ENCODE measurements at places on chromosomes 2 and 18. TPM values are rescaled to one million over a fixed set of nuclear protein-coding genes. Genes with fewer than 3 reads are reported as not detected.

- H3K36me3 ChIP-seq: no peaks in the 10 kb centered on the region
- no peaks in the 10 kb centered on the region for H3K27me3 ChIP-seq
- H3K4me3 ChIP-seq: no peak overlapping the region
- no peak overlapping the region for H3K27ac ChIP-seq
- no peak for DNase-seq
- no peaks in the 10 kb centered on the region for H3K4me1 ChIP-seq
Observed at GRCh38 chr18:42137693-42138375, 182.8 kb downstream of the PIK3C3 start.

DNA sequence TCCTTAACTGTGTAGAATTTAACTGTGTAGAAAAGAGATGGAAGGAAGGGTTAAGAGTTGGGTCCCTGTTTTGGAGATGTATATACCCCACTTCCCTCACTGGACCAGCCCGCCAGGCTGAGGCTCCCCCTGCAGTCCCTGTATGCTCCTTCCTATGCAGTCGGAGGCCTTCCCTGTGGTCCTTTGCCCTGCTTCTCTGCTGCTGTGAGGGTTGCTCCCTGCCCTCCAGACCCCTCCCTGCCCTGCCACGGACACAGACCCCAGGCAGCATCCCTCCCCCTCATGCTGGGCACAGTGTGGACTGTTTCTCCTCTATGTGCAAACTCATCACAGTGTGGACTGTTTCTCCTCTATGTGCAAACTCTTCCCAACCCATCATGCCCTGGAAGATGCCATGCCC is 88.7 kb downstream of the TGOLN2 start:
- no peak for DNase-seq
- H3K27ac ChIP-seq: no peak overlapping the region
- no peaks in the 10 kb centered on the region for H3K4me1 ChIP-seq

- no peak overlapping the region for H3K4me3 ChIP-seq
- H3K27me3 ChIP-seq: no peaks in the 10 kb centered on the region
- H3K27ac ChIP-seq: no peak overlapping the region
- DNase-seq: no peak
- H3K36me3 ChIP-seq: no peaks in the 10 kb centered on the region
- H3K4me1 ChIP-seq: no peaks in the 10 kb centered on the region
Observed at GRCh38 chr18:34280653-34281052, 55.9 kb upstream of the NOL4 start.

GRCh38 chr2:148965623-148966437 is 72.7 kb upstream of the LYPD6B start:
- H3K36me3 ChIP-seq: no peaks in the 10 kb centered on the region
- no peak overlapping the region for H3K4me3 ChIP-seq
- H3K4me1 ChIP-seq: no peaks in the 10 kb centered on the region

DNA sequence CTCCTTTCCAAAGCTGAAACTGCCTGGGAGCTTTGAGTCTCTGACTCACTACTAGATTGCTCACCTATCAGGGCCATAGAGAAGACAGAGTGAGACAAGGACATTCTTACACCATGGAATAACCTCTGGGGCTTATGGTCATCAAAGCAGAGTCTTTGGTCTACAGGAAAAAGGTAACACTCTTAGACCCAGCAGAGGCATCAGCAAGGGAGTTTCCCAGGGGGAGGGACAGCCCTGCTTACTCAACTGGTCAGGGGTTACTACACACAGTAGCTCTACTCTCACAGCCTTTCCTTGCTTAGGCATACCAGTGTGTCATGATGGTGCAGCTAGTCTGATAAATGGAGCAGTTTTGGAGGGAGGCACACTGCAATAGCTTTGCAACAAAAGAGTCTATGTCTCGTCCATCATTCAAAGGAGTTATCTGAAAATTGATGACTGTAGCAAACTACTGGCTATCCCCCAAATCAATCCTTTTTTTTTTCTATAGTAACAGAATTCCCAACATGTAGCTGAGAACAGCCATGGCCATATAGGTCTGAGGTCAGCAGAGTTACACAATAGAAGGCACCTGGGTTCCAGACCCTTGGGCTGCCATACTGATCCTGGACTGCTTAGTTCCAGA is 22.4 kb upstream of the CD28 start:
- H3K27ac ChIP-seq: no peak overlapping the region
- no peaks in the 10 kb centered on the region for H3K36me3 ChIP-seq
- H3K27me3 ChIP-seq: no peaks in the 10 kb centered on the region
- H3K4me3 ChIP-seq: no peak overlapping the region
- peaks cover 42% of the 10 kb centered on the region for H3K4me1 ChIP-seq

GRCh38 chr2:215961981-215962380 is 51.4 kb downstream of the MREG start:
- peaks cover 19% of the 10 kb centered on the region for H3K4me1 ChIP-seq
- H3K36me3 ChIP-seq: no peaks in the 10 kb centered on the region
- no peak overlapping the region for H3K27ac ChIP-seq
- no peak overlapping the region for H3K4me3 ChIP-seq
- DNase-seq: no peak

- H3K27ac ChIP-seq: no peak overlapping the region
- no peak overlapping the region for H3K4me3 ChIP-seq
- H3K4me1 ChIP-seq: peaks cover 12% of the 10 kb centered on the region
- DNase-seq: no peak
- H3K36me3 ChIP-seq: no peaks in the 10 kb centered on the region
Observed at GRCh38 chr2:220044383-220044782, 417.0 kb downstream of the SLC4A3 start.

- no peaks in the 10 kb centered on the region for H3K36me3 ChIP-seq
- H3K27me3 ChIP-seq: no peaks in the 10 kb centered on the region
- no peak for DNase-seq
- no peaks in the 10 kb centered on the region for H3K4me1 ChIP-seq
- no peak overlapping the region for H3K27ac ChIP-seq
Observed at GRCh38 chr2:156657809-156658208, 221.6 kb downstream of the GPD2 start.

GRCh38 chr2:121219866-121220265 is 65.1 kb downstream of the TFCP2L1 start:
- no peaks in the 10 kb centered on the region for H3K27me3 ChIP-seq
- DNase-seq: no peak
- no peaks in the 10 kb centered on the region for H3K4me1 ChIP-seq

- DNase-seq: no peak
- H3K36me3 ChIP-seq: peaks cover 8% of the 10 kb centered on the region
- peak overlapping the region; percentile 74 for H3K4me3 ChIP-seq
- H3K27ac ChIP-seq: peak overlapping the region; percentile 86
Observed at GRCh38 chr18:54357082-54357659, 487 bp downstream of the STARD6 start.

GRCh38 chr18:58727776-58728500 is 56.7 kb downstream of the MALT1 start:
- H3K27ac ChIP-seq: no peak overlapping the region
- H3K4me1 ChIP-seq: no peaks in the 10 kb centered on the region
- no peaks in the 10 kb centered on the region for H3K27me3 ChIP-seq

DNA sequence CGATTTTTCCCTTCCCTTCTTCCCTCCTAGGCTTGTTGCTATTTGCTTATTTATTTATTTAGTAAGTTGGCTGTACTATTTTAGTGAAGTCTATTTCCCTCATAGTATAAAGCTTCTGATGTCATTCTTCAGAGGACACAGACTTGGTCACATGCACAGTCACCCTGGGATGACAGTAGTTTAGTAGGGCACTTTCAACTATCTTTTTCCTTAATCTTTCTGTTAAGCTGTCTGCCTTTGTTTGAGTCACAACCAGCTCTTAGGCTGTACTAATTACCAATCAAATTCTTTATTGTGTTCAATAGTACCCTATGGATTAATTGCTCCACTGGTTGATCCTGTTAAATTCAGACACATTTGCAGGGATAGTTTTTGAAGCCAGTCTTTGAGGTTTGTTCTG is 26.9 kb upstream of the RAB31 start:
- no peaks in the 10 kb centered on the region for H3K36me3 ChIP-seq
- H3K4me1 ChIP-seq: no peaks in the 10 kb centered on the region
- no peak overlapping the region for H3K27ac ChIP-seq

DNA sequence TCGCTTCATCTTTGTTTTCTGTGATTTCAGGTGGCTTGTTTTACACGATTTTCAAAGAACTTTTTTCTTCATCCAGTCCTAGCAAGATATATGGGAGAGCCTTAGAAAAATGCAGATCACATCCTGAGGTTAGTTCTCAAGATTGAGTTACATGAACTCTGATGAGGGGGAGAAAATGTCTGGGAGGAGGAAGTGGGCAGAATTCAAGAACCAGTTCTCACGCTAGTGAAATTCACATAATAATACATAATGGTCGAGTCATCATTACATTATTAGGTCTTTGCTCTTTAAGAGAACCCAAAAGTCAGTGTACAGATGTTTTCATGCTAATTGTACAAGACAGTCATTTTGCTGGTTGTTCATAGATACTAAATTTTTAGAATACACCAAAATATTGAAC is 7.0 kb downstream of the TIMM21 start:
- no peaks in the 10 kb centered on the region for H3K4me1 ChIP-seq
- H3K27ac ChIP-seq: no peak overlapping the region
- no peak for DNase-seq
- peaks cover 7% of the 10 kb centered on the region for H3K36me3 ChIP-seq

DNA sequence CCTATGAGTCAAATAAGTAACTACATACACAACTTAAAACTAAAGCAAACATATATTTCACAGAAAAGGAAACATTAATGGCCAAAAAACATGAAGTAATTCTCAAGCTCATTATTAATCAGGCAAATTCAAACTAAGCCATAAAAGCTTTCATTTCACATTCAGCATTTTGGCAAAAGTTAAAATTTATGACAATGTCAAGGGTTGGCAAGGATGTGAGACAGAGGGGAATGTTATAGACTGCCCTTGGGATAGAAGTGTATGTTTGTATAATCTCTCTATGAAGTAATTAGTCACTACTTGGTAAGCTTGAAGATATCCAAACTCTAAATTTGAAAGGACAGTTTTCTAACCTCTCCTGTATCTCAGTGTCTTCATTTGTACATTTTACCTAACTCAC is 539.4 kb downstream of the RIT2 start:
- no peaks in the 10 kb centered on the region for H3K4me1 ChIP-seq
- H3K4me3 ChIP-seq: no peak overlapping the region
- DNase-seq: no peak
- no peaks in the 10 kb centered on the region for H3K36me3 ChIP-seq
- H3K27ac ChIP-seq: no peak overlapping the region

GRCh38 chr2:59005836-59006615 is 764.9 kb upstream of the FANCL start:
- no peak for DNase-seq
- H3K4me1 ChIP-seq: peaks cover 9% of the 10 kb centered on the region
- H3K36me3 ChIP-seq: no peaks in the 10 kb centered on the region
- H3K4me3 ChIP-seq: no peak overlapping the region
- no peaks in the 10 kb centered on the region for H3K27me3 ChIP-seq
- H3K27ac ChIP-seq: no peak overlapping the region

- no peak overlapping the region for H3K27ac ChIP-seq
- no peak overlapping the region for H3K4me3 ChIP-seq
- DNase-seq: no peak
- H3K27me3 ChIP-seq: no peaks in the 10 kb centered on the region
- H3K4me1 ChIP-seq: no peaks in the 10 kb centered on the region
Observed at GRCh38 chr18:12621742-12622306, 36.1 kb downstream of the SPIRE1 start.

- no peak overlapping the region for H3K27ac ChIP-seq
- no peaks in the 10 kb centered on the region for H3K36me3 ChIP-seq
- no peak overlapping the region for H3K4me3 ChIP-seq
- H3K27me3 ChIP-seq: no peaks in the 10 kb centered on the region
- no peak for DNase-seq
Observed at GRCh38 chr2:131966256-131966655, 195.5 kb downstream of the ANKRD30BL start.

DNA sequence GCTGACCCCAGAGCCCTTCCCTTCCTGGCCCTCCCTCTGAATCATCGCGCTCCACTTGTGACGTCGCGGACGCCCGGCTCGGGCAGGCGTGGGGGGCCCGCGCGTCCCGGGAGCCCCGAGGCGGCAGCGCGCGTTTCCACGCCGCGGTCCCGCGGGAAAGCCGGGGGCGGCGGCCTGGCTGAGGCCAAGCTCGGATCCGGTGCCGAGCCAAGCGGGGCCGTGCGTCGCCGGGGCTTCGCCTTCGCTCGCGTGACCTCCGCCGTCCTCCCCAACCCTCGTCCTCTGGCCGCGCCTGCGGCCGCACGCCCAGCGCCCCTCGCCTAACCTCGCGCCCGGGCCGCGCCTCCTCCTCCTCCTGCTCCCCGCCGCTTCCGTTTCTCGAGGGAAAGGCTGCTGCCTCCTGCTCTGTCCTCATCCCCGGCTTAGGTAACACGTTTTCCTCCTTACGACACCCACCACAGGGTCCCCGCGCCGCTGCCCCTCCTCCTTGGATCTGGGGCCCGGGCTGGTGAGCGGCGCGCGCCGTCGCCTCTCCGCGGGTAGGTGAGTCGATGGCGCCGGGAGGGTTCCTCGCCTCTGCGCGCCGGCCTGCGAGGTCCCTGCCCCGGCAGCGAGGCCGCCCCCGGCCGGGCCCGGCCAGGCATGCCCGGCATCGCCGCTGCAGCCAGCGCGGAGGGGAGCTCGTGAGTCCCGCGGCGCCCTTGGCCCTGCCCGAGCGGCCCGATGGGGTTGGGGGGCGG is at the start of gene INPP1:
TSS of gene INPP1 (plus strand) at position 54 of the 740 bp plus-strand sequence. CDS start 16,514 bp downstream, outside the sequence.
- no peaks in the 10 kb centered on the region for H3K36me3 ChIP-seq
- peak within 1 kb of the TSS; percentile 30 for H3K27ac ChIP-seq
- H3K4me3 ChIP-seq: peak within 1 kb of the TSS; percentile 76
- H3K27me3 ChIP-seq: no peaks in the 10 kb centered on the region
- H3K4me1 ChIP-seq: peaks cover 15% of the 10 kb centered on the region

- H3K36me3 ChIP-seq: no peaks in the 10 kb centered on the region
- H3K27ac ChIP-seq: no peak overlapping the region
- DNase-seq: no peak
- no peaks in the 10 kb centered on the region for H3K4me1 ChIP-seq
- no peaks in the 10 kb centered on the region for H3K27me3 ChIP-seq
Observed at GRCh38 chr18:51655327-51655698, 457.8 kb upstream of the MEX3C start.

- no peak overlapping the region for H3K4me3 ChIP-seq
- H3K27ac ChIP-seq: no peak overlapping the region
- no peak for DNase-seq
- H3K36me3 ChIP-seq: no peaks in the 10 kb centered on the region
Observed at GRCh38 chr2:189940913-189941312, 121.6 kb downstream of the MSTN start.

The TTC31 gene
- total RNA-seq: 14.9 TPM

The FSHR gene
- not detected for total RNA-seq

The LRRC30 gene
- not detected for total RNA-seq

The GPR155 gene
- 13.5 TPM for total RNA-seq

The MC4R gene
- not detected for total RNA-seq

The CTLA4 gene
- 0.10 TPM for total RNA-seq

The B3GNT2 gene
- 15.8 TPM for total RNA-seq

The DNAH6 gene
- total RNA-seq: not detected

The ACADL gene
- total RNA-seq: 1.6 TPM
